Stimulated activated CD8-positive, alpha-beta memory T cell treated with anti-CD3 and anti-CD28 coated beads, Interleukin-7, amount 100 ng/mL, for 4 hours (primary cell): ENCODE measurements at places on chromosomes 1 and 21.

GRCh38 chr1:112395256-112395820 is 676 bp upstream of the CTTNBP2NL start:
- no peak for DNase-seq

DNA sequence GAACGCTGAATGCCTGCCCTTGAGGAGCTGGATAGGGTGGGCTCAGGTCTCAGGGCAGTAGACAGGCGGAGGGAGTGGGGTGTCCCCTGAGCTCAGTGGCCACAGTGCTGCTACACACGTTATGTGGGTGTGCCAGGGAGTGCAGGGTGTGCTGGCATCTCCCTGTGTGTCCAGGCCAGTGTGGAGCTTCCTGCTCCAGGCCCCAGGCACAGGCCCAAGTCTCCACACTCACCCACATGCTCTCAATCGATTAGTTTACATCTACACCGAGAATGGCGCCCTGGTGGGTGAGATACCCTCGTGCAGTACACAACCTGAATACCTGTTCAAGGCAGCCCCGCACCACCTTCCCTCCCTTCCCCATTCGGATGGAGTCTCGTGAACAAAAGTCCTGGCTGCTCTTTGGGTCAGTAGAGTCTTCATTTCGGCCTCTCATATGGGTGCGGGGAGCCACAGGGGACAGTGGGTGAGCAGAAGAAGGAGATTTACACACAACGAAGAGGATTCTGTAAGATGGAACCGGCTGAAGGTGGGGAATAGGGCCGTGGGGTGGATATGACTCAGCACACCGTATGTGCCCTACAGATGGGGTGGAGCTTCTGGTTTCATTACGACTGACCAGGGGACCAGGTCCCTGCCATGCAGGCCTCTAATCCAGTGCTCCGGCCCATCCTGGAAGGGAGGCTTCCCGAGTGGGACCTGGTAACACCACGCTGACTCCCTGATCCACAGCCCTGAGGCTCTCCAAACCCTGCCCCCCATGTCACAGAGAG is 93.3 kb downstream of the SPSB1 start:
- DNase-seq, result no peak

GRCh38 chr21:34669149-34669879 is 520 bp downstream of the CLIC6 start:
- no peak for DNase-seq

DNA sequence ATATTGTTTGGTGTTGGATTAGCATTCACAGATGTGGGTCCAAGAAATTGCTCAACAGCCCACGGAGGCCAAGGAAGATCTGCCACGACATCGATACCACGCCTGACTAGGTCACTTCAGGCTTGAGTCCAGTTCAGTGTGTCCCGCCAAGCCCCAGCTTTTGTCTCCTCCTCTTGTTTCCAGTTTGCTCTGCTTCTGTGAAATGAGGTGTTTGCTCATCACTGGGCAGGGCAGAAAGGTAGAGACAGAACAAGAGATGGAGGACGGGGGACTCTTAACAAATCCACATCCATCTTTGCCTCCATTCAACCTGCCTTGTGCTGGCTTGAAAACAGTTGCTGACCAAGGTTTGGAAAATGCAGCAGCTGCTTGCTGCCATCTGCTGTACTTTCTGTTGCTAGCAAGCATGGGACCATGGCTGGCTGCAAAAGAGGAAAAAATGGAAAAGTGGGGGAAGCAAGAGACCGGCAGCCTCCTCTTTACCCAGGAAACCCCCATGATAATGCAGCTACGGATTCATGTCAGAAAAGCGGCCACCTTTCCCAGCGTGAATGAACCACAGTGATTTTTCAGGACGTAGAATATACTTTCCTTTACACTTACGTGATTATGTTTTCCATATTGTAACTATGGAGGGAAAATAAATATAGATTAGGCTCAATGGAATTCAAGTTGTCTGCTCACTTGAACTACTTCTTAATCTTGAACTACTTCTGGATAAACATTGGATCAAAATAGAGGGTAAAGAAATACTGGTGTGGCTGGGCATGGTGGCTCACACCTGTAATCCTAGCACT is 80.2 kb upstream of the GREM2 start:
- no peak for DNase-seq
